ENCODE measurements at places on chromosomes 5 and 9. TPM values are rescaled to one million over a fixed set of nuclear protein-coding genes. Genes with fewer than 3 reads are reported as not detected.
A peak's percentile ranks its signal among the peaks of the same experiment; 100 is the strongest.

DNA sequence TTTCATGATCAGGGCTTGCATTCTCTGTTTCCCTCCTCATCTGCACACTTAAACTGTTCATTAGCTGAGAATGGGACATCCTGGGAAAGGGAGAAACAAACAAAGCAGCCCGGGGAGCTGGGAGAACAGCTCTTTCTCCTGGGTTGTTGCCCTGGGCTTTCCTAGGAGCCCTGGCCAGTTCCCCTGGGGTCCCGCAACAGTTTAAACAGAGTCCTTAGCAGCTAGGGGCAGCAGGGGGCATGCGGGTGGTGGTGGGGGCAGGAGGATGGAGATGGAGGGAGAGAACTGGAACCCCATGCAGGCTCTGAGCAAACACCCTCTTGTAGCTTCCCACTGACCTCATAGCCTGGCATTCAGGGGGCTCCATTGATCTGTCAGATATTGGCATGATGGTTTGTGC, 209.1 kb upstream of the TBCA start:
- no peak for DNase-seq

DNA sequence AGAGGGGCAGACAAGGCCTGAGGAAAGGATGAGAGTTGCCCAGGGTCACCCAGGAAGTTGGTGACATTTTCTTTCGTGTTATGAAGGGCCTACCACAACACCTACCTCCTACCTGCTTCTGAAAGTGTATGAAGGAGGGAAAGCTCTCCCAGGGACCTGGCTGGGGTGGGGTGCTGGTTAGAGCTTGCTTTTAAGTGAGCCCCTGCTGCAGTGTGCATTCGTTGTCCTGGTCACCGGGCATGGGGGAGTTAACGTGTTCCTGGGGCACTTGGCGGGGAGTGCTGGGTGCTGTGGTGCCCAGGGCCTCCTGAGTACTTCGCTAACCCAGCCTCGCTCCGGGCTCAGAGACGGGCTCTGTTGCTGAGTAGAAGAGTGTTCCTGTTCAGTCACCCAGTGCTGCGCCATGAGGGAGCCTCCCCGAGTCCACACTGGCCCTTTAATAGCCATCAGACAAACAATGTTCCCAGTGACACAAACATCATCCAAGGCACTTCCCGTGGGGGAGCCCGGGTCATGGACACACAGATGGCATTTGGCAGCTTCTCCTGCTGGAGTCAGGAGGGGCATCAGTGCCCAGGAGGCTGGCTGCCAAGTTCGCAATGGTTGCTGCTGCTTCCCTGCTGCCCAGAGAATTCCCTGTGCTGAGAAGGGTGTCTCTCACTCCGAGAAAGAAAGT, 85.7 kb downstream of the AMBP start:
- peak; percentile 78 for DNase-seq

Gene IL9
- polyA plus RNA-seq, result not detected

DNA sequence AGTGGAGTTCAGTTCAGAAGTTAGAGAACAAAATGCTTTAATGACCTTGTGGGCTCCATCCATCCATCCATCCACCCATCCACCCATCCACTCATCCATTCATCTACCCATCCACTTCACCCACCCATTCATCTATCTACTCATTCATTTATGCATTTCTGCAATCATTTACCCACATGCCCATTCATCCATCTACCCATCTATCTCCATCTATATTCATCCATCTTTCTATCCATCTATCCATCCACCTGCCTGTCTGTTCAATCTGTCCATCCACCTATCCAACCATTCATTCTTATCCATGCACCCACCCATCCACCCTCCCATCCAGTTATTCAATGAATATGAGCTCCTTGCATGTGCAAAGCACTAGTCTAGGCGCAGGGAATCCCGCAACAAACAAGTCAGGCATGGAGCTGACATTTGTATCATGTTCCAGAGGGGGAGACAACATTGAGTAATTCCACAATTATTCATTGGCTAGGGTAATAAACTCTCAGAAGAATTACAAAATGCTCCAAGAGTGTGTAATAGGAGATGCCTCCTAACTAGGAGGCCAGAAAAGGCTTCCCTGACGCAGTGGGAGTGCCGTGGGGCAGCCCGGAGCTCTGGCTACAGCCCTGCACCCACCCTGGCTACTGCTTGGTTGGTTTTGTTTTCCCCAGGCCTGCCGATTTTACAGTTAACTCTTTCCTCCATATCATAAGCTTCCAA, 211.2 kb downstream of the NXNL2 start:
- no peak for DNase-seq

GRCh38 chr5:58891086-58891970, 308.5 kb downstream of the RAB3C start:
- DNase-seq, result peak; percentile 63

DNA sequence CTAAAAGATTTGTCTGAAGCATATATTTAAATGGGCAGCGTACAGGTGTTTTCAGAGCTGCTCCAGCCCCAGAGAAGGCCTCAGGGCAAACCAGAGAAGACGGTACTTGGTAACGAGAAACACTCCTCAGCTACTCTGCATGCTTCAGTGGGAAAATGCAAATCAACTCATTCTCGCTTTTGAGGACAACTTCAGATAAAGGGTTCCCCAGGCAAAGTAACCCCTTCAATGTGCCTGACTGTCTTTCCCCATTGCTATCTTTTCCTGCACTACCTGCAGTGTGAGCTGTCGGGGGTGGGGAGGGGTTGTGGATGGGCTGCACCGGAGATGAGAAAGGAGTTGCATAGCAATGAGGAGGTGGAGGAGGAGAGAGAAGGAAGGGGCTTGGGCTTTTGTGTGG, 339.7 kb upstream of the CLINT1 start:
- DNase-seq, result no peak

GRCh38 chr5:119393746-119394145, 37.9 kb downstream of the TNFAIP8 start:
- DNase-seq, result no peak

GRCh38 chr5:173829826-173830225, 58.3 kb upstream of the CPEB4 start:
- no peak for DNase-seq

- no peak for DNase-seq
These were observed 57.8 kb downstream of the PARP8 start for GRCh38 chr5:50724262-50724661.

Gene TSC1
- polyA plus RNA-seq, result 22.8 TPM

- DNase-seq, result no peak
These were observed 46.7 kb upstream of the TBC1D9B start for GRCh38 chr5:179954434-179954833.

Measured in heart right ventricle (tissue), 16 donors.